ENCODE measurements at places on chromosomes 16 and 17.
A peak's percentile ranks its signal among the peaks of the same experiment; 100 is the strongest.

DNA sequence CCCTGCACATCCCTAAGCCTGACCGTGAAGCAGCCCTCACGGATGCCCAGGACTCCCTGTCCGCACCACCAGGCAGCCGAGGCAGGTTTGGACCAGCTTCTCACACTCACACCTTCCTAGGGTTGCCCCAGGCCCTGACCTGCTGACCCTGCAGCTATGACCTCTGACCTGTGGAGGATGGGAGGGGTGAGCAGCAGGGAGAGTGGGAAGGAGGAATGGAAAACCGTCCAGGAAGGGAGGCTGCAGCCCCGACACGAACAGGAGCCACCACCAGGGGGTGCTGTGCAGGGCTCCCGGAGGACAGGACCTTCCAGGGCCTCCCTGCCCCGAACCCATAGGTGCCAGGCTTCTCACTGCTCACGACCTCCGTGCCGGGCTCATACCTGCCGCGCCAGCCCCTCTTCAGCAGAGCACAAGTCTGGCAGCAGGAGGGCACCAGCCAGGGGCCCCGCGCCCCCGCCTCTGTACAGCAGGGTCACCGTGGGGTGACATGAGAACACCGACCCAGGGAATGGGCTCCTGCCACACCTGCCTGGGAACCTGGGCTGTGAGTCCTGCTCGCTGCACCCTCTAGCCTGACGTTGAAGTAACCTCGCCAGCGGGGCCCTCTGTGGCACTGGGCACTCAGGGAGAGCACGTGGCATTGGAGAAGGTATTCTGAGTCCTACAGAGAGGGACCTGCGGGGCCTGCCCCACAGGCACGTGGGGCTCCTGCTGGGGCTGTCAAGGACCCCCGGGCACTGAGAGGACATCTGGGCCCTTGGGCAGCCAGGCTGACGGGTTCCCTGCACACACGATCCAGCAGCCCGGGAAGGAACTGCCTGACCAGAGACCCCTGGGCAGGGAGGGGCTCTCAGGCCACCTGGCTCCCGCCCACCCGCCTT, 37.6 kb downstream of the CTU2 start:
- DNase-seq, result peak; percentile 18

GRCh38 chr17:78861229-78861628, 20.6 kb upstream of the USP36 start:
- DNase-seq, result no peak

- no peak for DNase-seq
Measured at GRCh38 chr17:36730857-36731490, 129.6 kb downstream of the MRM1 start.

DNA sequence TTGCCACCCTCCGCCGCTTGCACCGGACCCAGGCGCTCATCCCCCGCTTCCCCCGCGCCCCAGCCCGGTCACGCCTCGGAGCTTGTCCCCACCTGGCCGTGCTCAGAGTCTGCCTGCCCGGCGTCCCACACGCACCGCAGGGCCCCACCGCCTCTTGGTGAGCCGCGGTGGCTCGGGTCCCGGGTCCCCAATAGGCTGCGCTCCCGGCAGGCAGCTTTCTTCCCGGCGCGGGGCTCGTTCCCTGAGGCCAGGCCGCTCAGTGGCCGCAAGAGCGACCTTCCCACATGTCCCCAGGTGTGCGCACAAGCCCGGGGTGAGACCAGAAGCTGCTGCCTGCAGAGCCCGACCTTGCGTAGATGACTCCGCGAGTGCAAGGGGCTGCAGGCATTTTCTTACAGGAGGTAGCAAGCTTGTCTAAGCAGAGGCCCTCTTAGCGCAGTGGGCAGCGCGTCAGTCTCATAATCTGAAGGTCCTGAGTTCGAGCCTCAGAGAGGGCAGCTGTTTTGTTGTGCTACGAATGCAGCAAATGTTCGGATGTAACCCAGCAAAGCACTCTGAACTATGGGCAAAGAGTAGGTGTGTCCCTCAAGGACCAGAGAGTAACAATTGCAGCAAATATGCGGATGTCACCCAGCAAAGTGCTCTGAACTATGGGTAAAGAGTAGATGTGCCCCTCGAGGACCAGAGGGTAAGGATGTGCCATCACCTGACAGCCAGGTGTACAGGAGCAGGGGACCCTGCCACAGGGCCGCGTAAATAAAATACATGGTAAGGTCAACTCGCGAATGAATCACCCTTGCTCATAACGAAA, 15.6 kb downstream of the TLE7 start:
- no peak for DNase-seq

GRCh38 chr17:248337-249235, 67.1 kb upstream of the DOC2B start:
- no peak for DNase-seq

DNA sequence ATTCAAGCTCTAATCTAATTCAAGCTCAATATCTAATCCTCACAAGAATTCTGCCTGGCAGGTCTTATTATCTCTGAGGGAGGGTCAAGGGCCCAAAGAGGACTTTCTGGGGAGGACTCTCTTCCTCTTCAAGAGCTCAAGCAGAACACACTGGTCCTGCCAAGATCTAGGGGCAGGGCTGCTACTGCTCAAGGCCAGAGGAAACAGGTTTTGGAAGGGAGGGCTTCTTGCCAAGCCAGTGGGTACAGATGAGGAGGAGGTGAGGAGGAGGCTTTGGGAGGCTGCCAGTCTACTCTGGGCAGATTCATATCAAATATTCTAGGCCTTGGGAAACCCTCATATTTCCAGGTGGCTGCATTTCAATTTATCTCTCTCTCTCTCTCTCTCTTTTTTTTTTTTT, 51.8 kb upstream of the IL34 start:
- DNase-seq, result no peak

DNA sequence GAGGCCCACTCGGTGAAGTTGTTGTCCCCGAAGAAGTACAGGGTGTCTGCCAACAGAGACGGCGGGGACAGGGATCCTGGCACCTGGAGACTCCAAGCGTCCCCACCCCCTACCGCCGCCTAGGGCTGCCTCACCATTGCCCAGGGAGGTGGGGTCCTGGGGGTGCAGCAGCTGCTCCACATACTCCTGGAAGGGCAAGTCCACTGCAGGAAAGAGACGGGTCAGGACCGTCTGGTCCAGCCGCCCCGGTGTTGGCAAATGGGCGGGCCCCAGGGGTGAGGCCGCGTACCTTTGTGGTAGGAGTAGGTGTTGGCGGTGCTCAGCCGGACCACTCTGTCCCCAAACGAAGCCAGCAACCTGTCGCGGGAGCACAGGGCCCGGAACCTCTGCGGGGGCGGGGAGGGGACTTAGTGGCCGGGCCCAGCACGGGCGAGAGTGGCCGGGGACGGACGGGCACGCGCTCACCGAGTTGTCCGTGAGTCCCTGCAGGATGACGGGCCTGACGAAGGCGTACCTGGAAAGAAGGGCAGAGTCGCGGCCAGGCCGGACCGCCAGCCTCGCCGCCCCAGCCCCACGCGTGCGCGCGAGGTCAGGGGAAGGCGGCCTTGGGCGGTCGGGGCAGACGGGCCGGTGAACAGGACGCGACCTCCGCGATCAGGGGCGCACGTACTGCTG, 601 bp downstream of the JMJD8 start:
- no peak for DNase-seq

GRCh38 chr17:81870981-81871386, at the start of gene ARHGDIA:
ARHGDIA (minus strand) TSS chr17:81871337; CDS start chr17:81869930, 1,407 bp downstream.
- no peak for DNase-seq

GRCh38 chr16:12067714-12068401, 91.3 kb downstream of the SNX29 start:
- DNase-seq, result peak; percentile 52

GRCh38 chr17:80981062-80981902, 10.4 kb upstream of the CHMP6 start:
- DNase-seq, result no peak

GRCh38 chr17:76481071-76481655, 13.8 kb downstream of the AANAT start:
- DNase-seq, result peak; percentile 38

DNA sequence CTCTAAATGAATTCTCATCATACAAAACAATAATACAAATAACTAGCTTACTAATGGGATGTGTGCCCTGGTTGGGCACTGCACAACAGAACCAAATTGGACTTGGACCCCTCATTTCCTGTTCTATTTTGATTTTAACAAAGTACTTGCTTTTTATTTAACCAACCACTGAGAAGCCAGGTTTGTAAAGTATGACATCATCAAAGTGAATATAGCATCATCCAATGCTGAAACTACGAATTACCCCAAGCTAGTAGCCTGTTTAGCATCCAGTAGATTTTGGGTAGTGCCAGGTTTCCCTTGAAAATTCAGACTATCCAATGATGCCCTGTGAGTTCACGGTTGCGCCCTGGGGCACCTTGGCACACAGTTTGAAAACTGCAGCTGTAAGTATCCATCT, 51.0 kb downstream of the HYDIN start:
- no peak for DNase-seq

DNA sequence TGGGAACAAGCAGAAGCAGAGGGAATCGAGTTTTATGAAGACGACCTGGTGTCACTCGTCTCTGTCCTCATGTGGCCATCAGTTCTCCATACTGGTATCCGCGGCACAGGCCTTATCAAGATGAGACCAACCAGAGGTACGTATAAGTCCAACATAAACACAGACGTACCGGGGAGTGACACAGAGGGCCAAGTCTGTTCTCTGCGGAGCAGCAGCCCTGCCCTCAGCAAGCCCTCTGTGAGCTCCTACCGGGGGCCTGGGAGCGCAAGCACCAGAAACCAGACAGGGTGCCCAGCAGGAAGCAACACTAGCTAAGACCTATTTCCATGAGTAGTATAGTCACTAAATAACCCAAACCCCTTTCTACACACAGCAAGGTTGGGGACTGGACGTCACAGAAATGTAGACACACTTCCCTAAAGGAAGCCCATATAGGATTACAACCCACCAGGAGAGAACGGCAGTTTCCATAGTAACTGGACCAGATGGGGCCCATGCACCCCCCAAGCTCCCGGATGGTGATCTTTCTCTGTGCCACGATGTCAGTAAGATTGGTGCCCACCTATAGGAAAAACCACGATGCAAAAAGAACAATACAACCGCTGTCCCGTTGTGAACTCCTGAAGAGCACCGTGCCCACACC, 911 bp downstream of the ARL16 start:
- no peak for DNase-seq

- peak; percentile 90 for DNase-seq
Measured at GRCh38 chr17:50931144-50931908, 65.2 kb upstream of the TOB1 start.

GRCh38 chr17:13030459-13031300, 12.9 kb upstream of the ELAC2 start:
- no peak for DNase-seq

- DNase-seq, result no peak
Measured at GRCh38 chr16:11138769-11139325, 117.2 kb downstream of the SOCS1 start.

- no peak for DNase-seq
Measured at GRCh38 chr17:17905036-17905320, 67.2 kb downstream of the TOM1L2 start.

- peak; percentile 61 for DNase-seq
Measured at GRCh38 chr17:63405741-63406261, 40.3 kb downstream of the CYB561 start.

- DNase-seq, result no peak
Measured at GRCh38 chr16:46743232-46743719, 4.9 kb downstream of the MYLK3 start.

GRCh38 chr16:57941016-57941664, 29.8 kb downstream of the CNGB1 start:
- DNase-seq, result peak; percentile 21

DNA sequence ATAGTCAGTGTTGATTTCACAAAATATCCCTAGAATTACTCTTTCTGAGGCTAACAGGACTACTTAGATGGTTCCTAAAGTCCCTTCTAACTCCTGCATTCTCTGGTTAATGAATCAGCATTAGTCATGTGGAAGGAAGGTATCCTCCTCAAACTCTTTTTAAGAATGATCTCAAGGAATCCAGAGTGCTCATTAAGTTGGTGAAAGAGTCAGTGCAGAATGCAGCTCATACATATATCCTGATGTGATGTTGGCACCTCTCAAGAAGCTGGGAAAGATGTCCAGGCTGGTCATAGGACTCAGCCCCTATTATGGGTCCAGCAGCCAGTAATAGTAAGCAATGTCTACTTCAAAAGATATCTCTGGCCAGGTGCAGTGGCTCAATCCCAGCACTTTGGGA, 65.5 kb downstream of the PIGL start:
- no peak for DNase-seq

- DNase-seq, result no peak
Measured at GRCh38 chr16:68744744-68745280, 7.7 kb downstream of the CDH1 start.

- DNase-seq, result no peak
Measured at GRCh38 chr16:22693638-22694340, 120.2 kb upstream of the HS3ST2 start.

DNA sequence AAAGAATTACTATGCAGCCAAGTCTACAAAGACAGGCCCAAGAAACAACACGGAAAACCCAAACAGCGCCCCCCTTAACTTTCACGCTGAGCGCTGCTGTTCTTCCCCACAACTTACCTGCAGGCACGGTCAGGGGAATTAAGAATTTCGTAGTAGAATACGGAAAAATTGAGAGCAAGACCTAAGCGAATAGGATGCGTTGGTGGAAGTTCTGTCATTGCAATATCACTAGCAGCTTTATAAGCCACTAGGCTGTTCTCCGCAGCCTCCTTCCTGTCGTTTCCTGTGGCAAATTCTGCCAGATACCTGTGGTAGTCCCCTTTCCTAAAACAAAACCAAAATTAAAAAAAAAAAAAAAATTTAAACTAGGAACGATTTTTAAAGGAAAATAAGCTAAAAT, 39.0 kb downstream of the YWHAE start:
- DNase-seq, result no peak

- no peak for DNase-seq
Measured at GRCh38 chr17:29563816-29564215, 3.0 kb downstream of the ABHD15 start.

- DNase-seq, result no peak
Measured at GRCh38 chr17:246226-246625, 64.8 kb upstream of the DOC2B start.

DNA sequence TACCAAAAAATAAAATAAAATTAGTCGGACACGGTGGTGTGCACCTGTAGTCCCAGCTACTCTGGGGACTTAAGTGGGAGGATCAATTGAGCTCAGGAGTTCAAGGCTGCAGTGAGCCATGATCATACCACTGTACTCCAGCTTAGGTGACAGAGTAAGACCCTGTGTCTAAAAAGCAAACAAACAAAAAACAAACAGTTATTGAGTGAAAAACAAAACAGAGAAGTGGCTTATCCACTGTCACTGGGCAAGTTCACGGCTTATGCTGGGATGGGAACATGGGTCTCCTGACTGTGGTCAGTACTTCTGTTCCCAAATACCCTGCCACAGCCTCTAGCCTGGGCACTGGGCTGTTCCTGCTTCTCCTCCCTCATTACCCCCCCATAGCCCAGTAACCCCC, 9.5 kb upstream of the GRN start:
- DNase-seq, result no peak

Data from hippocampal formation (tissue), 2 donors.